Activated CD4-positive, CD25-positive, alpha-beta regulatory T cell treated with anti-CD3 and anti-CD28 coated beads, Interleukin-2, amount 50 U/mL, for 24 hours (primary cell): ENCODE measurements at places on chromosomes 7 and 10.

GRCh38 chr10:18351421-18351820 is 211.2 kb downstream of the CACNB2 start:
- no peak for ATAC-seq

GRCh38 chr7:116354546-116355423 is 144.4 kb downstream of the TES start:
- ATAC-seq = no peak

GRCh38 chr10:113226399-113226798 is 276.4 kb downstream of the TCF7L2 start:
- ATAC-seq = peak; percentile 13

GRCh38 chr7:71186535-71187057 is 54.7 kb downstream of the GALNT17 start:
- no peak for ATAC-seq

- no peak for ATAC-seq
Measured at GRCh38 chr10:53955091-53955490, 845.9 kb downstream of the PCDH15 start.

DNA sequence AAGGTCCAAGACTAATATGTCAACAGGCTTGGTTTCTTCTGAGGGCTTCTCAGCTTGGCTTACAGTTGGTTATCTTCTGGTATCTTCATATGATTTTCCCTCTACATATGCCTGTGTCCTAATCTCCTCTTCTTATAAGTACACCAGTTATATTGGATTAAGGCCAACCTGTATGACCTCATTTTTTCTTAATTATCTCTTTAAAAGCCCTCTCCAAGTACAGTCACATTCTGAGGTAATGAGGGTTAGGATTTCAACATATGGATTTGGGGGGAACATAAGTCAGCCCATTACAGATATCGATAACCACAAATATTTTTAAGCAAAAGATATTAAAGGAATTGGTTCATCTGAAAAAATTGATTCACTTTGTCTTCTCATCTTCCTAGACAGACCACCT is 49.2 kb downstream of the IQUB start:
- ATAC-seq = no peak

GRCh38 chr10:82124713-82125112 is 249.7 kb downstream of the NRG3 start:
- no peak for ATAC-seq

DNA sequence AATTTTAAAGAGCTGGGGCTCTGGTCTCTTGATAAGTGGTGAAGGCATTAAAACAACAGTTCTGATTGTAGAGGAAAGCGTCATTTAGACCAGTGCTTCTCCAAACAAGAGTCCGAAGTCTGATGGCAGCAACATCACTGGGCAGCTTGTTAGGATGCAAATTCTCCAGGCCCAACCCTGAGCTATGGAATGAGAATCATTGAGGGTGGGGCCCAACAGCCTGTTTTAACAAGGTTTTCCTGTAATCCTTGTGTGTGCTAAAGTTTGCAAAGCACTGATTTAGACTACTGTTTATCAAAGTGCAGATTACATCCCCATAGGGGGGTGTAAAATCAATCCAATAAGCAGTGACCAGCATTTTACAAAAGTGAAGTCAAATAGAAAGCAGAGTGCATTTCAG is 2.6 kb upstream of the ZNRF2 start:
- no peak for ATAC-seq

DNA sequence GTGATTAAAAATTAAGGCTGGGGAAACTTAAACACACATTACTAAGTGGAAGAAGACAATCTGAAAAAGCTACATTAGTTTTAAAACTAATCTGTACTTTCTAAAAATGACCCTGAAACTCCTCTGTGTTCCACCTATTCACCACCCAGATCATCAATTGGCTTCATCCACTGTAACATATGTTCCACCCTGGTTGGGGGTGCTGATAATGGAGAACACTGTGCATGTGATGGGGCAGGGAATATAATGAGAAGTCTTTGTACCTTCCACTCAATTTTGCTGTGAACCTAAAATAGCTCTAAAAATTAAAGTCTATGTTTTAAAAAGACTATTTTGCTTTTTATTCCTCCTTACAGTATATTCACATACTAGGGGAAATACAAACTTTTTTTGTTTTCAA is 132.7 kb downstream of the CNOT4 start:
- no peak for ATAC-seq

GRCh38 chr7:30330134-30331111 is 46.0 kb downstream of the ZNRF2 start:
- ATAC-seq = peak; percentile 93

- ATAC-seq = peak; percentile 96
Measured at GRCh38 chr10:22379059-22379458, 33.8 kb downstream of the SPAG6 start.

DNA sequence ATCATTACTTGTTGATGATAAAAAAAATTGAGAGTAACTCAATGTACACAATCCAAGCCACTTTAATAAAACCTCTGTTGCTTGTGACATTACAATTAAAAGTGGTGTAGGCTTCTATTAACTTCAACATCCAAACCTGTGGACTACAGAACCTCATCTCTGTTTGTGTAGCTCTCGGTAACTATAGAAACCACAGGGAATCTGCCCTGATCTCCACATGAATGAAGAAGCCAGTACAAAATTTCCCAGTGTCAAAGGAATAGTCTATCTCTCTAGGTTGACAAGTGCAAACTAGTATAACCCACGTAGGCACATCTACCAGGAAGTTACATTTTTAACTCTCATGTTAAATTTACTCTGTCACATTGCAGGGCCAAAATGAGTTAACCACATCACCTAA is 204.3 kb downstream of the CHCHD3 start:
- no peak for ATAC-seq

GRCh38 chr7:73520673-73521635 is 1.1 kb downstream of the BAZ1B start:
- no peak for ATAC-seq

GRCh38 chr7:123621707-123622106 is 20.1 kb downstream of the ASB15 start:
- no peak for ATAC-seq

- ATAC-seq = no peak
Measured at GRCh38 chr7:1012004-1012715, 29.2 kb downstream of the CYP2W1 start.

DNA sequence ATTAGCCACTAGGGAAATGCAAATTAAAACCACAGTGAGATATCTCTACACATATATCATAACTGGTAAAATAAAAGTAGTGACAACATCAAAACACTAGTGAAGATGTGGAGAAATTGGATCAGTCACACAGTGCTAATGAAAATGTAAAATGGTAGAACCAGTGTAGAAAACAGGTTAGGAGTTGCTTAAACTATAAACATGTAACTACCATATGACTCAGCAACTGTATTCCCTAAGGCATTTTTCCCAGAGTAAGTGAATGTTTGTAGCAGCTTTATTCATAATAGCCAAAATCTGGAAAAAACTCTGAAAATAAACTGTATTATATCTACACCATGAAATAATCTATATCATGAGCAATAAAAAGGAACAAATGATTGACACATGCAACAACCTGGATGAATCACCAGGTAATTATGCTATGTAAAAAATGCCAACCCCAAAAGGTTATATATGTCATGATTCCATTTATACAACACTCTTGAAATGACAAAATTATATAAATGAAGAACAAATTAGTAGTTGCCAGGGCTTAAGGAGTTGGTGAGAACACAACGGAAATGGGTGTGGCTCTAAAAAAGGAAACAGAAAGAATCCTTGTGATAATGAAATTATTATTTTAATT is 22.8 kb downstream of the SLC25A40 start:
- ATAC-seq = peak; percentile 65

DNA sequence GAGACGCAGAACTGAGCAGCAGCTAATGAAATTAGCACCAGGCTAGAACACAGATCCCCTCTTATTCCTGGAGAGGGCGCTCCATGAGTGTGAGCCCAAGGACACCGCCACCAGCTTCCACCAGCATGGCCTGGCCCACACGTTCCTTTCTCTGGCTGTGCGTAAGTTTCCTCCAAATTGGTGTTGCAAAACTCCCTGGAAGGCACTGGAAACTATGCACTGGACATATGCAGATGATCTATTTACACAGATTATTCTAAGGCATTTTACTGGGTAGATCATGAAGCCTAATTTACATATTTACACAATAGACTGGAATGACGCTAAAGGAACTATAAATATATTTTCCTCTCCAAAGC is 455.6 kb upstream of the FOXK1 start:
- ATAC-seq = no peak

- no peak for ATAC-seq
Measured at GRCh38 chr10:78963074-78964034, 105.4 kb upstream of the ZMIZ1 start.

GRCh38 chr7:156554488-156554887 is 86.1 kb upstream of the RNF32 start:
- no peak for ATAC-seq

DNA sequence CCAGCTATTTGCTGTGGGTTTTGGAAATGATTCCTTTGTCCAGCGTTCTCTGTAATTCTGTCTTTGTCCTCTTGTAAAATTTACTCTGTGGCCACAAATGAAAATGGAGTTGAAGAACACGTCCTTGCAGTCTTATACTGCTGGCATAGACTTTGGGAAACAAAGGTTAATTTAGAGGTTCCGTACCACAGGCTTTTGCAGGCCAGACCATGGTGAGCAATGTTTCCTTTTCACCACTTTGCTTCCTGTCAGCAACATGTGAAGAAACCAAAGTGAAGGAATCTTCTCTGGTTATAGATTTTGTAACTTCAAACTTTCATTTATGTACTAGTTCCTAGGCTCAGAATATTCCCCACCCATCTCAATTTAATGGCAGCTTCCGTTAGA is 488.5 kb downstream of the MDFIC start:
- no peak for ATAC-seq

- no peak for ATAC-seq
Measured at GRCh38 chr7:118280319-118281012, 56.0 kb downstream of the ANKRD7 start.

GRCh38 chr7:69781412-69781846 is 183.2 kb downstream of the AUTS2 start:
- ATAC-seq = no peak

GRCh38 chr10:29248158-29248557 is 40.7 kb upstream of the LYZL1 start:
- no peak for ATAC-seq

DNA sequence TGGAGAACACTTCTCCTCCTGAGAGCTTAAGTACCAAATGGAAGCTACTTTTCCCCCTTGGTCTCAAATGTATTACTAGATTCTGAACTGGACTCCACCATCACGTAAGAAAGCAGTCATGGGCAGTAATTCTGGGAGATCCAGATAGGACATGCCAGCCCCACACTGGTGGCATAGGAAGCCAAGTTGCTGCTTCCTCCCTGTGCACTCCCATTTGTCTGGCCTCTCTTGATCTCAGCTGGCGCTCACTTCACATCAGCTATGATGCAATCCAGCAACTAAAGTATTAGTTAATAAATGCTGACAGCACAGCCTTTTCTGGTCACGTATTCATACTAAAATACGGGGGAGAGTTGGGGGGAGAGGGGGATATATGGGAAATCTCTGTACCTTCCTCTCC is 3.4 kb upstream of the IL6 start:
- ATAC-seq = no peak

GRCh38 chr10:241451-241850 is 106.2 kb downstream of the ZMYND11 start:
- ATAC-seq = no peak

- ATAC-seq = no peak
Measured at GRCh38 chr10:12645449-12645848, 296.1 kb downstream of the CAMK1D start.

GRCh38 chr10:101901340-101901739 is 57.7 kb upstream of the KCNIP2 start:
- ATAC-seq = peak; percentile 60

DNA sequence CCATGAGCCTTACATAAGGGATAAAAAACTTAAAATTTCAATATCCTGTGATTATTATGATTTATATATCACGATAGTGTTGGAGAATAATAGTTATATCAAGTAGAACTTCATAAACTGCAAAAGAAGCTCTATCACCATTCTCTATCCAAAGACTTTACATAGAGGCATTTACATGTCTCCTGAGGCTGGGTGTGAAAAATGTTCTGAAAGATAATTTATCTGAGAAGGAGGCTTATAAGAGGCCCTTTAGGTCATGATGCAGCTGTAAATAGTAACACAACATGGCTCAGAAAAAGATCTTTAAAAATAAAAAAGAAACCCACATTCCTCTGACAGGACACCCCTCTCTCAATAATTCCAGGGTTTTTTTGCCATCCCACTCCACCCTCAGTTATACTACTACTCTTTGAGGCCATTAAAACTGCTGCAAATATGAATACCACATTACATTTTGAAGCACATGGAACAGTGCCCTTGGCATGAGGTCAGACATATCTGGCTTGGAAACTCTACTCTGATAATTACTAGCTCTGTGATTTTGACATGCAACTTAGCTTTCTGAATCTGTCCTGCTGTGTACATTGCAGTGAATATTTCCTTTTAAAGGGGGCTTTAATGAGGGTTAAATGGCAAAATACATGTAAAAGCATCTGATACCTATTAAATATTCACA is 55.5 kb downstream of the SLC16A12 start:
- no peak for ATAC-seq

DNA sequence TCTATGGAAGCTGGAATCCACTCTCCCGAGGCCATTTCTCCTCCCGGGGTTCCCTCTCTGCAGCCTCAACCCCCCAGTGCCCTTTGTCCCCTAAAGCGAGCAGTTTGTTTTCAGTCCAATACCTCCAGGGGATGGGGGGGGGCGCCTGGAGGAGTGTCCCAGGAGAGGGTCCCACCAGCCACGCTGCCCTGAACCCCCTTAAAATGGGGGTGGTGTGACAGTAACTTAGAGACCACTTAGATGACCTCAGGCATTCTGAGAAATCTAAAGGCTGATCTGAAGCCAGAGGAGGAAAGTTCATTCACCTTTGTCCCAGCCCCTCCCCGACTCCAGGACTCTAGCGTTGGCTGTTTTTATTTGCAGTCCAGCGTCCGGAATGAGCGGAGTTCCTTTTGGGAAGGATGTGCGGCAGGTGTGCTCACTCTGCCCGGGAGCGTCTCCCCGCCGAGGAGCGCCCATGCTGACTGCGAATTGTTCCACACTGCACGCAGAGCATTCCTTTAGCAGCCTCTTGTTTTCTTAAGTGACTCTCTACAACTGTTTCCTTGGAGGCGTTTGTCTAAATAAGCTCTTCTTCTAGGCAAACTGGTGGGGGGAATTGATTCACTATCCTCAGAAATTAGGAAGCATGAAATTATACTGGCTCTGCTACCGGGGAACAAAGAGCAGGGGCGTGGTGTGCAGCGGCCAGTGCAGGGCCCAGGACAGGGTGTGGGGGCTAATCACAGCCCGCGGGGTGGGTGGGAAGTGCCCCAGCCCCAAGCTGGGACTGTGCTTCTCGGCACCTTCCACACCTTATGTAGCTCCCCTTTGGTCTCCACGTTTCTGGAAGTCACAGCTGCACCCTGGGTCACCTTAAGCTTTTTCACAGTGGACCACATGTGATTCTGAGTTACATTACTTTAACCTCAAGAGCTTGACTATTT is 46.3 kb downstream of the SYPL1 start:
- no peak for ATAC-seq
